Fibroblast of skin of left quadriceps (primary cell): ENCODE measurements at places on chromosomes 3 and 15.

DNA sequence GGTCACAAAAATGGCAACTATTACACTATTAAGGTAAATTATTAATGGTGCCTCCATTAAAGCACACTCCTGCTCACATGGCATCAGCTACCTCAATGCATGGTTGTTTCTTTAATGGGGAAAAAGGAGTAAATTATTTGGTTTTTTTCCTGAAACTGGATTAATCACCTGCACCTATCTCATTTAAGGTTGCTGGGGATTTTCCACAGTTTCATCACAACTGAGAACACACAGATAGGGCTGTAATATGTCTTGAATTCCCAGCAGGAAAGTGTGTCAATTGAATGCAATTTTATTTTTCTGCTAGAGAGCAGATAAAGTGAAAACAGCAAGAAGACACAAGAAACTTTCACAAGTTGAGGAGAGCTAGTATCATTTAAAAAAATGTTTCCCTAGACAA, 36.4 kb downstream of the RFTN1 start:
- peak; percentile 53 for DNase-seq

GRCh38 chr3:89360156-89360555, 252.7 kb downstream of the EPHA3 start:
- DNase-seq = peak; percentile 70

- DNase-seq = no peak
Measured at GRCh38 chr3:66372681-66373350, 128.0 kb downstream of the LRIG1 start.

GRCh38 chr3:124318014-124318413, 326.1 kb upstream of the ROPN1 start:
- no peak for DNase-seq

GRCh38 chr15:83516935-83517334, 69.8 kb downstream of the SH3GL3 start:
- DNase-seq = peak; percentile 5

GRCh38 chr15:34815836-34816235, 20.5 kb upstream of the ACTC1 start:
- peak; percentile 35 for DNase-seq

GRCh38 chr3:23826382-23827064, 20.8 kb downstream of the UBE2E1 start:
- DNase-seq = no peak

DNA sequence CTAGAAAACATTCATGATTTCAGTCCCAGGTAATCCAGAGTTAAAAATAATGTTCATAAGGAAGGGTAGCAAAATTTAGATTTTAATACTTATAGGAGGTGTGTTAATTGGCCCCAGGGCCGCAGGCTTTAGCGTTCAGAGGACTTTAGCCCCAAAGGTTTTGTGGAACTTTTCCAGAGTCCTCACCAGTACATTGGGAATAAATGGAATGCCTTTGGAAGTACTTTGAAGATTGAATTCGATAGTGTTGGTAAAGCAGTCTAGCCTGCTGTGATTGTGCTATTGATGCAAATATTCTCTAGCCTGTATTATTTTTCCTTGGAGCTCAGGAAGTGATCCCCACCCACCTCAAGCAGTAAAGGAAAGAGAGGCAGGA, 137.1 kb downstream of the IGF1R start:
- no peak for DNase-seq

DNA sequence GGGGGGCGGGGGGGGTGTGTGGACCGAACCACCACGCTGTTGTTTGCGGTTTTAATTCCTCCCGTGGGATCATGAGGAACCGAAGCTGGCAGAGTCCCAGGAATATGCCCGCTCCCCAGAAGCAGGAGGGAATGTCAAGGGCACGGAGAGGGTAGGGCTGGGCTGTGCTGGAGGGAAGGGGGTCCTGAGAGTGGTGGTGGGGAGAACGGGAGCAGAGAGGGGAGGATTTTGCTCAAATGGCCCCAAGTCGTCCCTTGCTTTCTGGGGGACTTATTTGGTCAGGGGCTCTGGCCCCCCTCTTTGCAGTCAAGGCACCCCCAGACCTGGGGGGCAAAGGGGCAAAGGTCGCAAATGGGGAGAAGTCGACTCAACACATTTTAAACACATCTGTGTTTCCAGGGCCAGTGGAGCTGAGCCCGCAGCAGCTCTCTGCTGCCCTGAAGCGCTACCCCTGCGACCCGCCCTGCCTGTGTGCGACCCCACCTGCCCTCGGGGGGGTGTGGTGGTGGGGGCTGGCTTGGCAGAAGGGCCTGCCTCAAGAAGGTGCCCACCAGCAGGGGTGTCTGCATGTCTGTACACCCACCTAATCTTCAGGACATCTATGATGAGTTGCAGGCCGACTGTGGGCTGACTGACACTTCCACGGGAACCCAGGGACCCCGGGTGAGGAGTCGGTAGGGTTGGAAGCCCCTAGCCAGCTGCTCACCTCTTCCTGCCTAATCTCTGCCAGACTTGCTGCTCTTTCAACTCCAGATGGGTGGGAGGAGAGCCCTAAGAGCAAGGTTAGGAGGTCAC, 602 bp upstream of the ATP2B2 start:
- DNase-seq = no peak

- DNase-seq = no peak
Measured at GRCh38 chr15:82275410-82275809, 12.8 kb downstream of the SAXO2 start.

DNA sequence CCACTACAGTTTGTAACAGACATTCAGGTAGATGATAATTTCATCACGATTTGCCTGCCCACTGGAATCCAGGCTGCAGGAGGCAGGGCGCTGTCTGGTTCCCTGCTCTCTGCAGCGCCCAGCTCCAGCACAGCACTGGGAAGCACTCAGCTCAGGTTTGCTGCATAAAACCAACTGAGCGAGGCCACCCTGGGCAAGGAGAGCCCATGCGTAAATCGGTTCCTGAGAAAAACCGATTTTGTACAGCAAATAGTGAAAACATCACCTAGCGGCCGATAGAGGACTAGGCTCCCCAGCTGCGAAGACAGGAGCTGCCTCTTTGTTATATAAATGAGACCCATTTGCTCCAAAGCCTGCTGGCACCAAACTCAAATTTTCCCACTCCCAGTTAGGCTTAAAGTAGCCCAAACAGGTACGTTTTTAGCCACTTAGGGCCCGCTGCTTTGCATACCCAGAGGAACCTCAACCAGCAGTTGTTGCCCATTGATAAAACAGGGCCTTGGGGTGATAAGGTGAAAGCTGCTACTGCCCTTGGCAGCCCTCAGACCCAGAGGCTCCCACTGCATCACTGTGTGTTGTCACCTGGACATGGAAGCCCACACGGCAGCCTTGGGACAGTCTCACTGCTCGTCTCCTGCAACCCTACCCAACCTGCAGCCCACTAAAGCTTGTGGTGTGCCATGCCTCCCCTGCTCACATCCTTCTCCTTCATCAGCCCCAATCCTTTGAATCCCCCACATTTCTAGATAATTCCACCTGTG, 47.5 kb downstream of the ALDH1L1 start:
- DNase-seq = no peak

DNA sequence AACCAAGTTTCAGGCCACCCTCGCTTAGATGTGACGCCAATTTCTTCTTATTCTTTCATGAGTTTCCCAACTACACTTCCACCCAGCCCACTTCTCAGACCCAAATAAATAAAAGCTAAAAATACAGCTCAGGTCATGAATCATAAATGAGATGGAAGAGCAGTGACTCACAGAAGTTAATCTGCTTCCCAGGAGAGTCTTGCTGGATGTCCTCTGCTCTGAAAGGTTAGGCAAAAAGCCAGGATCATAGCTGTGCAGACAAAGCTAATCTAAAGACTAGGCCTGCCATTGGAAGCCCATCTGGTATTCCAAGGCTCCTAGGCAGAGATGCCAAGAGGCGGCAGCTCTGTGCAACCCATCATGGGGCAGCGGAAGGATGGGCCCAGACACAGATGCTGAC, 24.1 kb downstream of the SHC4 start:
- peak; percentile 89 for DNase-seq
